ENCODE measurements at places on chromosomes 1 and 21.

DNA sequence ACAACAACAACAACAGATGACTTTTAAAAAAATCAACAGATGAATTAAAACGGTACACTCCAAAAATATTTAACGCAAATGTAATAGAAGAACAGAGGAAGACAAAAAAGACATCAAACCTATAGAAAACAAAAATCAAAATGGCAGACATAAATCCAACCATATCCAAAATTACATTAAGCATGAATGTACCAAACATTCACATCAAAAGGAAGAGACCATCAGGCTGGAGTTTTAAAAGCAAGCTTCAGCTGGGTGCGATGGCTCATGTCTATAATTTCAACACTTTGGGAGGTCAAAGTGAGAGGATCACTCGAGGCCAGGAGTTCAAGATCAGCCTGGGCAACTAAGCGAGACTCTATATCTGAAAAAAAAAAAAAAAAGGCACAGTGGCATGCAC, 116.2 kb downstream of the SMYD3 start:
- no peak for DNase-seq

DNA sequence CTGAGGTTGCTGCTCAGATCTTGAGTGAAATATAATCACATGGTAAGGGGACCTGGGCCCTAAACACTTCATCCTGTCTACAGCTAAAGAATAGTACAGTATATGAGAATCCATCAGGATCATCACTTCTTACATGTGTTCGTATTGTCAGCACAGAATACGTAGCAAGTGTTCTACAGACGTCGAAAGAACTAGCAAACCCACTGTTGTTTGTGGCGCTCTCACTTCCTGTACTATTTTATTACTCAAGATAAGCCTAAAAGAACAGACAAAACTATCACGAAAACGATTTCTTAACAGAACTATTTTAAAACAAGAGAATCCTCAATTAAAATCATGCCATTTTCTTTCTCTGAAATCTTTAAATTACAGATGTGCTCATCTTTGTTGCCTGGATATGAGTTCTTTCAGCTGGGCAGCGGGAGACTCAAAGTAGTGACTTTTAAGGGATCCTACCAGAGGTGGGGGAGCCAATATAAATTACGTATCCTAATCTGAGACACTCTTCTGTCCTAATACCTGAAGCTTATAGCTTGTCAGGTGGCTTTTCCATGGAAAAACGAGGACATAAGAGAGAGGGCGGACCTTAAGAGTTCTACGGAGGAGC, 724 bp downstream of the ST7L start:
- DNase-seq, result peak; percentile 24

- no peak for DNase-seq
These were observed 113.1 kb upstream of the ESRRG start for GRCh38 chr1:216836316-216836715.

- peak; percentile 8 for DNase-seq
These were observed 103.4 kb downstream of the RUSC1 start for GRCh38 chr1:155424091-155424490.

DNA sequence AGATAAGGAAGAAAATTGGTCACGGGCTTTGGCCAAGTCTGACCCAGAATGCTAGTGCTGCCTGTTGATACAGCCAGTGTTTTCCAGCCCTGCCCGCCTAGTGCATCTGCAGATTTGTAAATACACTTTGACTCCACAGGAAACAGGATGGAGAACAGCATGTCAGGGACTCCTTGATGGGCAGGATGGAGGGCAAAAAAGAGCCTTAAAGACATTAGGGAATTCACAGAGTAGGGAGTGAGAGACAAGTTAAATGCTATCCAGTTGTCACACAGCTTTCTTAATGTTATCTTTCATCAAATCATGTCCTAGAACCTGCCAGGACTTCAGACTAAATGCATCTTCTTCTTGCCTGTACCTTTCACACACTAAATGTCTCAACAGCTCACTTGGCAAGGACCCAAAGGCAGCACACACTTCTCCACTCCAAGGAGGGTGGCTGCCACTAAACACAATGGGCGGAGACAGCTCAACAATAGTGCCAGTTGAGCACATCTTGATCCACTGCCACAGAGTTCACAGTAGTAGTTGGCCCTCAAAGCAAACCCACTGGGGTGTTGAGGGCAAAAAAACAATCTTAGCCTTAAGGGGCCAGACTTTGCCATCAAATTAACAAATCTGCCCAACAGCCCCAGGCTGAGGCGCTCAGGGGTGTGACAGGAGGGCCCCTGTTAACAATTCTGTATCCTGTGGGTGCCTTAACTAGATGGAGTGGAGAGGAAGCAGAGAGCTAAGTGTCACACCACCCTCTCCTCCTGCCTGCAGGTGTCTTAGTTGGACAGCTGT, 2.7 kb downstream of the HIVEP3 start:
- no peak for DNase-seq

Data from AG10803 (cell line).